Activated gamma-delta T cell treated with anti-CD3 and anti-CD28 coated beads, Interleukin-2, amount 50 U/mL, for 16 hours (primary cell): ENCODE measurements at places on chromosomes 5 and 9.
A peak's percentile ranks its signal among the peaks of the same experiment; 100 is the strongest.

DNA sequence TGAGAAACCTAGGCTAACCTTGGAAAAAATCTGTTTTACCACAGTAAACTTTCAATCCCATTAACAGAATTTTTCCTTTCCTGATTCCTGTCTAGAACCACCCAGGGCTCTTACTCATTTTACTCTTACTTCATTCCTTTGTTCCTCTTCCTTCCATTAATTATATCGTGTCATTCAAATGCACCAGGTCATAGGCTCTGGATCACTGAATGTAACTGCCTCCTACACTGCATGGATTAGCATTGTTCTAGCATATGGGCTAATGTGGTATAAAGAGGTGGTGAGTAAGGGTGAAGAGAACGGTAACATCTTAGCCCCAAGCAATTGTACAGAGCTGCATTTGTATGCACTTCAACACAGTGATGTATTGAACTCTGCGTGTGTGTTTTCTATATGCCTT, 49.5 kb upstream of the SPINK5 start:
- DNase-seq = no peak

GRCh38 chr5:91106842-91107511, 276.1 kb downstream of the ARRDC3 start:
- no peak for DNase-seq

GRCh38 chr5:157113002-157113401, 4.2 kb upstream of the HAVCR2 start:
- no peak for DNase-seq

GRCh38 chr5:42951293-42951840, 88.8 kb downstream of the ANXA2R start:
- DNase-seq = peak; percentile 54

- DNase-seq = no peak
Observed at GRCh38 chr5:157801-158200, 33.5 kb upstream of the LRRC14B start.

- no peak for DNase-seq
Observed at GRCh38 chr9:134695144-134695543, 53.5 kb downstream of the COL5A1 start.

GRCh38 chr5:66498791-66499207, 97.4 kb upstream of the MAST4 start:
- no peak for DNase-seq

GRCh38 chr9:138047469-138048040, 170.0 kb downstream of the CACNA1B start:
- no peak for DNase-seq
